NCI-H1092 treated with DMSO at 0.1 percent for 48 hours (cell line): ENCODE measurements at places on chromosomes 4 and X.

DNA sequence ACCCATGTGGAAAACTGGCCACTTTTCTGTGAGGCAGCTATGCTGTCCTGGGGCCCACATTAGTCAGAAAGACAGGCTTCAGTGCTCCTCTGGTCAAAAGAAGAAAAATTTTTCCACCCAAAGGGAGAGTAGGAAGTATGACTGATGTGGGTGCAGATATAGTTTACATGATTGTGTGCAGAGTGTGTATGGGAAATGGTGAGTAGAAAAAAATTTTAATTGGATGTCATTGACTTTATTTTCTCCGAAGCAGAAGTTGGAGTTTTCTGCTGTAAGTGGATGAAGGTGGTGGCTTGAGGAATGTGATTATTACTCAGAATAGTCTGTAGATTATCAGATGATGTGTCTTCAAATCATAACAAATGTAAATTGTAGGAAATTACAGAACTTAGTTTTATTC, 241.5 kb upstream of the IGFBP7 start:
- no peak for DNase-seq

- DNase-seq, result peak; percentile 50
Measured at GRCh38 chrX:10722851-10723250, 102.5 kb upstream of the MID1 start.

DNA sequence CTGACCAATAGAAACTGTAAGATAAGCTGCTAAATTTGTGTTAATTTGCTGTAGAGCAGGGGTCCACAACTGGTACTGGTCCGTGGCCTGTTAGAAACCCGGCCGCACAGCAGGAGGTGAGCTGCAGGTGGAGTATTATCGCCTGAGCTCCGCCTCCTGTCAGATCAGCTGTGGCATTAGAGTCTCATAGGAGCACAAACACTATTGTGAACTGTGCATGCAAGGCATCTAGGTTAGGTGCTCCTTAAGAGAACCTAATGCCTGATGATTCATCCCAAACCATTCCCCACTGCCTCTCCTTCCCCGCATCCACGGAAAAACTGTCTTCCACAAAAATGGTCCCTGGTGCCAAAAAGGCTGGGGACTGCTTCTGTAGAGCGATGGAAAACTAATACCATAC, 19.7 kb downstream of the FBXW7 start:
- DNase-seq, result no peak

DNA sequence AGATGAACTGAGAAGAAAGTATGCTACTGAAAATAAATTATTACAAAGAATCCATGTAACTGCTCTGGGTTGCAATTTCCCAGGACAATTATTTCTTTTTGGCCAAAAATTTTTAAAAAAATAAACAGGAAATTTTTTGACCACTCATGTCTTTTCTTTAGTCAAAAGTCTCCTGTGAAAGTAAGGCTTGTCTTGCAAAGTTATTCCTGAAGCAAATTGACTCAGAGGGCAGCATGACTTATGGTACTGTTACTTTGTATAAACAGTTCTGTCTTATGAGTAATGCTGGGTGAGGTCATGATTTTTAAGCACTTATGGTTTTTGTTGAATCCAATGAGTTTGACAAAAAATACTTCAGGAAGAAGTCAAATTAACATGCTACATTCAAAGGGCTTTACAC, 292.8 kb upstream of the ARSJ start:
- DNase-seq, result no peak

GRCh38 chrX:24242649-24243175, 71.2 kb downstream of the SUPT20HL2 start:
- no peak for DNase-seq

- DNase-seq, result no peak
Measured at GRCh38 chr4:173560896-173561295, 30.9 kb upstream of the HAND2 start.

DNA sequence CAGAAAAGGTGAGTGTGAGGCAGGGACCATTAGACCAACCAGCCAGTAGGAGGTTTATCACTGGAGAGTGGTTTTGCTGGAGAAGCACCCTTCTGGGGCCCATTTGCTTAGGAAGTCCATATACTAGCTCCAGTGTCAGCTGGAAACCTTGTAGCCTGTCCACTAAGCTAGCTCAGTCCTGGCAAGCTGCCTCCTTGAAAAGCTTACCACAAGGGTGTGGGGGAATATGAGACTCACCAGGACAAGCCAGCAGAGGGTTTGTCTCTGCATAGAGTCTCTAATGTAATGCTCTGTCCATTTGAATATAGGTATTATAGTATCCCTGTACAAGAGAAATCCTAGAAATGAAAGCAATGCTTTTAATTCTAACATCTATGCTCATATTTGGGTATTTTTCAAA, 86.3 kb downstream of the FBXL5 start:
- DNase-seq, result no peak

- no peak for DNase-seq
Measured at GRCh38 chr4:124863040-124863545, 150.6 kb upstream of the ANKRD50 start.

DNA sequence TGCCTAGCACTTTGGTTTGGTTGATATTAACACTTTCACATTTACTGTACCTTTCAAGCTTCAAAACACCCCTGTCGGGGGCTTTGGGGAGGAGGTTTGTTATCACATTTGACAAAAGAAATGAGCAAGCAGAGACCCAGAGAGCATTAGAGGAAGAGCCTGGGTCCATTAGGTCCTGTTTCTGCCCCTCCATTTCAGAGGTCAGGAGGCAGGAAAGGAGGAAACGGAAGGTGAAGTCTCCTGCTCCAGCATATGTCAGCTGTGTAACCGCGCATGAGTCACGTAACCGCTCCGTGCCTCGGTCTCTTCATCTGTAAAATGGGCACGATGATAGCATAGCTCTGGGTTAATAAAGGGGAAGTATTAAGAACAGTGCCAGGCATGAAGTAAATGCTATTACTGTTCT, 201.9 kb upstream of the BCOR start:
- no peak for DNase-seq

GRCh38 chrX:66731398-66731797, 92.5 kb upstream of the EDA2R start:
- DNase-seq, result no peak

DNA sequence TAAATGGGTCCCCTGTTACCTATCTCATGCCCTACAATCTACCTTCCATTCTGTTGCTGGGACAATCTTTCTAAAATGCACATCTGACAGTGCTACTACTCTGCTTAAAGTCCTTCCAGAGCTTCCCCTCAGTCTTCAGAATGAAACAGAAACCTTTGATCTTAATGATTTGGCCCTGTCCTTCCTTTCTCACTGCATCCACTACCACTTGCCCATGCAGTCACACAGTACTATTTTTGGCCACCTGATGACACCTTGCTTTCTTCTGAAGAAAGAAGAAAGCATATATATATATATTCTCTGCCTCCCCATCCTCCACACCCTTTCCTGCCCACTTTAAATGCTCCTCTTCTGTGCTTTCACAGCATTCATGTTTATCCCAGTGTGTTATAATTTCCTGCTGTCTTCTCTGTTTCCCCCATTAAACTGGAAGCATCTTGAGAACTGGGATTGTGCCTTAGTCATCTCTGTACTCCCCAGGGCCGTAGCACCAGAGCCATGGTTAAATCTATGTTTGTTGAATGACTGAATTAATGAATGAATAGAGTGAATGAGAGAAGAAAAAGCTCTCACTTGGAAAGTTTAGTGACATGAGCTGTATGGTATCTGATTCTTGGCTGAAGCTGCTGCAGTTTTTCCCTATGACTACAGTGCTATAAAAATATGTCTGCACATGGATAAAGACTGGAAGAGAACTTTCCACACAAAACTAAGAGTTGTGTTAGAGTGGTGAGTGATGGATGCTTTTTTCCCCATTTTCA, 56.2 kb downstream of the RTL9 start:
- DNase-seq, result no peak

GRCh38 chr4:70660106-70660505, 6.2 kb downstream of the JCHAIN start:
- no peak for DNase-seq

- DNase-seq, result no peak
Measured at GRCh38 chrX:7261672-7262332, 113.8 kb upstream of the PUDP start.

- no peak for DNase-seq
Measured at GRCh38 chrX:138986235-138986634, 274.7 kb upstream of the FGF13 start.

DNA sequence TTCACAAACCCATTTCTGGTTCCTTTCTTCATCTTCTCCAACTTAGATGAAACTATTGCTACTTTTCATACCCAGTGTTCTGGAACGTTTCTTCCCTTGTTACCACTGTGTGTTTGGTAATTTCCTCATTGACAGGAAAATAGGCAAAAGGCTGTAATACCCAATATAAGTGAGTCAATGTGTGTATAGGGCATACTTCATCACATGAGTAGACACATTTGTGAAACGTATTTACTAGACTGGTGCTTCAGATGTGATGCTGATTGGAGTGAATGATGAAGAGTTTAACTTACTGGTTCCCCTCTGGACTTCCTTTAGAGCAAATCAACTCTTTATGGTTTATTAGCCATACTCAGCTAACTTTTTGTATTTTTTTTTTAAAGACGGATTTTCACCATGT, 195.1 kb upstream of the ATP6AP2 start:
- DNase-seq, result no peak

DNA sequence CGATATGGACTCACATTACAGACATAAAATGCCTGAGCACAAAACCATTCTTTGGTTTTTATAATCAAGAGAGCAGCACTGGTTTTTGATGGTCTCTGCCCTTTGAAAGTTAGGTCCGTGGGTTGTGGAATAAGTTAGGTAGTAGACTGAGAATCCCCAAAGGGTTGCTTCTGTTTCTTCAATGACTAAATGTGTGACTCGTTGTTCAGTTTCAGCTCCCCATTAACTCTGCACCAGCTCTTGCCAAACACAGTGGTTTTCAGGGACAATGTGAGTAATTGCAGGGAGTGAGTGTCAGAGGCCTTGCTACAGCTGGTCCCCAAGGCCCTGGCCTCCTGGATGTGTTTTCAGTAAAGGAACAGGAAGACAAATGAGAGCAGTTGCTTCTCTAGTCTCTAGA, 24.8 kb downstream of the SMIM20 start:
- DNase-seq, result no peak

GRCh38 chr4:31189938-31190337, 469.8 kb downstream of the PCDH7 start:
- DNase-seq, result no peak

DNA sequence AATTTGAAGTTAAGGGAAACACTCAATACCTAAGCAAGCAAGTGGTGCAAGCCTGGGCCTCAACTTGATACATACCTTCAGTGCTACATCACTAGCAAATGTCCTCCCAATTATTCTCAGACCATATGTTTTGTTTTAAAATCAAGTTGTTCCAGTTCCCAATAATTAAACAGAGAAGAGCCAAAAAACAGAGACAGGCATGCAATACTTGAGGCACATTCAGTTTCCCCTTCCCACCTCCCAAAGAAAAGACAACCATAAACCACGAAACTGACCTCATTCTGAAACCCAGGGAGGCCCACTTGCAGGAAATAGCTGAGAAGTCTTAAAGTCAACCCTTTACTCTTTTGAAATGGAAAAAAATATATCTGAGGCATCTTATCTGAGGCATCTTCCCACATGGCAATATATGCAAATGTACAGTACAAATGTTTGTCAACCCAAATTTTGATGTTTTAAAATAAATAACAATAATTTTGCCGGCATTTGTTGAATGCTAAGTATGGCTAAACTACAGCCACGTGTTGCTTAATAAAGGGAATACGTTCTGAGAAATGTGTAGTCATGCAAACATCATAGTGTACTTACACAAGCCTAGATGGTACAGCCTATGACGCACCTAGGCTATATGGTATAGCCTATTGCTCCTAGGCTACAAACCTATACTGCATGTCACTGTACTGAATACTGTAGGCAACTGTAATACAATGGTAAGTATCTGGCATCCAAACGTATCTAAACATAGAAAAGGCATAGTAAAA, 147.5 kb downstream of the TSPAN5 start:
- DNase-seq, result no peak

DNA sequence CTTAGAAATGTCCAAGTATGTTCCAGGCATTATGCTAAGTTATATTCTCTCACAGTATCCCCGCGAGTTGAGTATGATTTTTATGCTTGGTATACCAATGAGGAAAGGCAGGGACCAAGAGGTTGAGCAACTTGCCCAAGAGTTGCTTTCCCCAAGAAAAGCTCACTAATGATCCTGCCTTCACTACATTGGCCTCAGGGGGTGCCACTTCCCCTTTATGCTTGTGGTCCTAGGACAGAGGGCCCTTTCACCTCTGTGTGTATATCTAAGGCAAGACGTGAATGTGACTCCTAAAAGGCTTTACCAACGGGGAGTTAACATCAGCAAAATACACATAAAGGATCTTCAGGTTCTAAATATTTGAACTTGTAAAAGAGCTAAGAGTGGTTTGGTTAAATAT, 164.4 kb upstream of the CPEB2 start:
- no peak for DNase-seq

DNA sequence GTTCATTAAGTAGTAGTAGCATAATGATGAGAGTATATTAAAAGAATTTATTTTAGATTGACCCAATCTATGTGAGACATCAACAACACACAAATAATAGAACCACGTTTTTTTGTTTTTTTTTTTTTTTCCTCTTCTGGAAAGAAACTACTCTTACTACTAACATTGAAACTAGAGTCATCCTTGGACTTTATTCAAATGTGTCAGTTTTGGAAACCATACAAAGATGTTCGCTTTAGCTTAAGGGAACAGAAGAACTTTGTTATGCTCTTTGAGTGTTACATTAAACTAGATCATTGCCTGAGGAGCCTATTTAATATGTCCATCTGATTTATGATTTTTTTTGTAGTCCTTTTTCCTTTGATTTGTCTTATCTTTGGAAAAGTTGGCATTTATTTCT, 166.7 kb downstream of the RPA4 start:
- no peak for DNase-seq

- no peak for DNase-seq
Measured at GRCh38 chr4:69523385-69524132, 27.9 kb upstream of the UGT2B4 start.
